ENCODE measurements at places on chromosomes 5 and 9.

- DNase-seq, result no peak
Observed at GRCh38 chr5:1331861-1332405, 13.0 kb downstream of the CLPTM1L start.

- no peak for DNase-seq
Observed at GRCh38 chr5:142439207-142439860, 114.5 kb upstream of the SPRY4 start.

- DNase-seq, result no peak
Observed at GRCh38 chr5:139228201-139228803, 30.1 kb upstream of the SIL1 start.

DNA sequence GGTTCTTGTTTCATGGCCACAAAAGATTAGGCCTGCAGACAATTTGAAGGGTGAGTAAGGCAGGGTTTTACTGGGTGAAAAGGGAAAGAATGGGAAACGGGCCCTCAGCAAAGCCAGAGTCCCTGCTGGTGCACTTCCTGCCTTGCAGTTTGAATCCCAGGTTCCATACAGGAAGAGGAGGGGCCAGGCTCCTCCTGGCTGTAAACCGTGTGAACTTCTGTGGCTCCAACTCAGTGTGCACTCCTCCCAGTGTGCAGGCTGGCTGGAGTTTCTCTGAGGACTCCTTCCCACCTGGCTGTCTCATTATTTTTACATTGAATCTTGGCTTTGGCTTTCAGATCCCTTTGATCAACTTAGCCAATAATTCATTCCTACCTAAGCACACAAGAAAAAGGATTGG, 367.1 kb upstream of the KLF4 start:
- no peak for DNase-seq

GRCh38 chr5:131250751-131251475, 12.9 kb upstream of the CDC42SE2 start:
- DNase-seq, result no peak

- DNase-seq, result no peak
Observed at GRCh38 chr9:135941288-135941995, 19.7 kb downstream of the UBAC1 start.

DNA sequence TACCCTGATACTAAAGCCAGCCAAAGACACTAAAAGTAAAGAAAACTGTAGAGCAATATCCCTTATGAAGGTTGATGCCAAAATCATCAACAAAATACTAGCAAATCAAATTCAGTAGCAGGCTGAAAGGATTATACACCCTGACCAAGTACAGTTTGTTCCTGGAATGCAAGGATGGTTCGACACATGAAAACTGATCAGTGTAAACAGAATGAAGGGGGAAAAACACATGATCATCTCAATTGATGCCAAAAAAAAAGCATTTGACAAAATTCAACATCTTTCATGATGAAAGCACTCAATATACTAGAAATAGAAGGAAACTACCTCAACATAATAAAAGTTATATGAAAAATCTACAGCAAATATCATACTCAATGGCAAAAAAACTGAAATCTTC, 43.5 kb upstream of the LRRC14B start:
- no peak for DNase-seq

GRCh38 chr5:2205185-2205585, 322.5 kb upstream of the IRX4 start:
- no peak for DNase-seq

GRCh38 chr9:21754741-21755140, 47.7 kb upstream of the MTAP start:
- no peak for DNase-seq

DNA sequence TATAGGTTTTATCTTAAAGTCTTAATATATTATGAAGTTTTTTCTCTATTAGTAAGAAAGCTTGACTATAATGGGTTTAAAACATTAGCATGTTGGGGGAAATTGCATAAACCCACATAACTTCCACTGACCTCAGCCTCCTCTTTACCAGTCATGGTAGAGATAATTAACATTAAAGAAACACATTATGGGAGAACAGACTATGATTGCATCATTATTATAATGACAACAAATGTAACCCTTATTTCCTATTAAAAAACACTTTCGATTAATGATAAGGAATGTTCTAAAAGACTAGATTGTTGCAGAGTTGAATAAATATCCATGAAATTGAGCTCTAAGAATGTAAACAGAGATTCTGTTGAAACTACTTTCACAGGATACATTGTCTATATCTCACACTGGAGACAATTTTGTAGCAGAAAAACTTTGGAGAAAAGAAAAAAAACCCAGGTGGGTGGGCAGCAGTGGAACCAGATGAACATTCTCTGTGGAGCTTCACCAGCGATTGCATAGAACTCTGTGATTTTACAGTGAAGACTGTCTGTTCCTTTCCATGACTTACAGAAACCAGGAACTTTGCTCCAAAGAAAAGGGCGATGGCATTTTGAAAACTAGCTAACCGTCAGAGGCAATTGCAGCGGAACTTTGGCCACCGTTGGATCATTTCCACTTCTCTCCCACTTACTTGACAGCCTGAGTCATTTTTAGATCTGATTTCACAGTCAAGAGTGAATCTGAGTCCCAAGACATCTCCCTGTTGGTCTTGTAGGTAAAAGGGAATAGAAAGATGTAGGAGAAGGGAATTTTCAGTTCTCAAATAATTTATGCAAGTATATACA, 21.0 kb upstream of the ERAP2 start:
- no peak for DNase-seq

DNA sequence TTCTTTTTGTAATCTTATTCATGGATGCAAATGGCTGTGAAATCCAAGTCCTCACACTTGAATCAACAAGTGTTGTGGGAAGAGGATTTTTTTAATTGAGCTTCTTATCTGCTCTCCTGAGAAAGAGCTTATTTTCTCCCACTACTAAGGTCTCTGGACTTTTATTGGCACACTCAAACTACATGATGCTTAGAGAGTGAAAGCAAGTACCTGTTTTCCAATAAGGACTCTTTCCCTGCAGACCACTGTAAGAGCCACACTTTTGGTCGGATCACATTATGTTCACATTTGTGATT, 546.4 kb upstream of the ARRDC3 start:
- no peak for DNase-seq

GRCh38 chr9:137336735-137337134, 34.7 kb upstream of the NRARP start:
- no peak for DNase-seq

DNA sequence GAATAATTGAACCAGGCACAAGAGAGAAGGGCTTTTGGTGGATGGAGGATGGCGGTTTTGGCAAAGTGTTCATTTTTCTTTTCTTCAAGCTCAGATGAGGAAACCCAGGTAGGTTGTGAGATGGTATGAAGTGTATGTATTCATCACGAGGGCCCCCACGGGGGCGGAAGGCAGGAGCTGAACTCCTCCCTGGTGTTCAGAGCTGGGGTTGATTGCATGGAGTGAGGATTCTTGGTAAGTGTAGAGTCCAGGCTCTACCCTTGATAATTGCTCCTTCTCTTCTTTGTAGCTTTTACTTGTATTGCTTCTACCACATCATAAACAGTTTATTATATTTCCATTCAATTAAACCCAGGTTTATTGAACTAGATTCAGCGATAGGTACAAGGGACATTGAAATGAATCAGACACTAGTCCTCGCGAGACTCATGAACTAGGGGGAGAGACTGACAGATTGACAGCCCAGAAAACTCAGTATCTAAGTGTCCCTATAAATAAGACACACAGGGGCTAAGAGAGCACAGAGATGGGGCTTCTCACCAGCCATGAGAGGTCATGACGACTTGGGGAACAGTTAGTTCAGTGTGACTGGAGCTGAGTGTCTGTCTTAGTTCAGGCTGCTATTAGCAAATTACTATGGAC, 116.7 kb upstream of the KLF4 start:
- no peak for DNase-seq

- no peak for DNase-seq
Observed at GRCh38 chr5:131792896-131793295, 3.9 kb downstream of the FNIP1 start.

DNA sequence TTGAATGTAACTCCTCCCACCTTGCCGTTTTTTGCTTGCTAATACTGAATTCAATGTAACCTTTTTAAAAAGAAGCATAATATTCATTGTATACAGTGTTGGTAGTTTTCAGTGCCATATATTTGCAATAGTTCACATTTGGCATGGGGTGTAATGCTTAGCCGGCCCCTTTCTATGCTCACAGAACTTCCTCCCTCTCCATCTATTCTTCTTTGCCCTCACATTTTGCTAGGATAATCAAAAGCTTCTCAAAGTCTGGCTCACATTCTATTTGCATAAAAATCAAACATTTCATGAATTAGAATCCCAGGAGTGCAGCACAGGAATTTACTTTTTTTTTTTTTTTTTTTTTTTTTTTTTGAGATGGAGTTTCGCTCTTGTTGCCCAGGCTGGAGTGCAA, 226.3 kb upstream of the MPDZ start:
- DNase-seq, result no peak

DNA sequence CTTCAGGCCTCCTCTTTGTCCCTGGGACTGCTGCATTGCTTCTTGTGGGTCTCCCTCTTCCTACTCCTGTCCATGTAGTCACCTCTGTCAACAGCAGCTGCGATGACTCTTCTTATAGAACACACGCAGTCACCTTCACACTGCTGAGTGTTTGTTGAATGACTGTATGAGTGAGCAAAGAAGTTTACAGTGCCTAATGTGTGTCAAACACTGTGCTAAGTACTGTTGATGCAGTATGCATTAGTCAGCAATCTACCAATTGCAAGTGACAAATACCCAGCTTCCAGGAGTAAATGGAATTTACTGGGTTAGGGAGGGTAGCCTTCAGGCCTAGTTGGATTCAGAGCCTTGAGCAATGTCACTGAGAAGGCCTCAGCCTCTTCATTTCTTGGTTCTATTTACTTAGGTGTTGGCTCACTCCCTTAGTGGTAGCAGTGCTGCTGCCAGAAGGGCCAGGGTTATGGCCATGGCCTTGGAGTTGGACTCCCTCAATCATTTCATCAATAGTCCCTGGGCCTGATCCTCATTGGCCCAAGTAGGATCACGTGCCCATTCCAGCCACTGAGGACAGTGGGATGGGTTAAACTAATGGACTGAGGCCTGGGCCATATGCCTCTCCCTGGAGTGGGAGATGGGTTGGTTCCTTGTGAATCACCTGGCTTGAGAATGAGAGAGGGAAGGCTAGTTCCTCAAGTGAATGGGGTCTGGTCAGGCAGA, 93.5 kb downstream of the RGS3 start:
- DNase-seq, result no peak

GRCh38 chr5:56179442-56179841, 53.7 kb downstream of the ANKRD55 start:
- no peak for DNase-seq

DNA sequence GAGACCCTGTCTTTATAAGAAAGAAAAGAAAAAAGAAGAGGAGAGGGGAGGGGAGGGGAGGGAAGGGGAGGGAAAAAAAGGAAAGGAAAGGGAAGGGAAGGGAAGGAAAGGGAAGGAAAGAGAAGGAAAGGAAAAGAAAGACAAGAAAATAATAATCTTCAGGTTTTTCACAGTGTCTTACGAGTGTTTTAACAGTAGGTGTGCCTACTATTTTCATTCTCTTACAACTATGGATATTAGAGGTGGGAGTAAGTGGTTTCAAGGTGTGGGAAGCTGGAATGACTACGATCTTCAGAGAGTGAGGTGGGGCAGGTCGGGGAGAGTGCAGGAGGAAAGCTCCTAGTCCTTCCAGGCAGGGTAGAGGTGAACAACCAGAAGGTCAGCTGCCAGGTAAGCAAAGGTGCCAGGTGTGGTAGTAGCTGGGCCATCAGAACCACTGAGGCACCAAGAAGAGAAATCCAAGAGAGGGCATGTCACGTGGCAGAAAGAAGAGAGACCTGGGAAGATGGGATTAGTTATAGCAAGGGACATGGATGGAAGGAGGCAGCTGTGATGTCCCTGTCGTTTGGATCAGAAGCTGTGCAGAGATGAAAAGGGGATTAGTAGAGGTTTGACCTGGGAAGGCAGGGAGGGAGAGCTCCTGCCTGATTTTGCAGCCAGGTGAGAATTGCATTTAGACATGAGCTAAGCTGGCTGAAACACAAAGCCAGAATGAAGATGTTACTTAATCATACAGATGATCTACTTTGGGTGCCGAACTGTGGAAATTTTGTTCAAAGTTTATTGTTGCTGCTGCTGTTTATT, 95.4 kb downstream of the OTULIN start:
- no peak for DNase-seq

DNA sequence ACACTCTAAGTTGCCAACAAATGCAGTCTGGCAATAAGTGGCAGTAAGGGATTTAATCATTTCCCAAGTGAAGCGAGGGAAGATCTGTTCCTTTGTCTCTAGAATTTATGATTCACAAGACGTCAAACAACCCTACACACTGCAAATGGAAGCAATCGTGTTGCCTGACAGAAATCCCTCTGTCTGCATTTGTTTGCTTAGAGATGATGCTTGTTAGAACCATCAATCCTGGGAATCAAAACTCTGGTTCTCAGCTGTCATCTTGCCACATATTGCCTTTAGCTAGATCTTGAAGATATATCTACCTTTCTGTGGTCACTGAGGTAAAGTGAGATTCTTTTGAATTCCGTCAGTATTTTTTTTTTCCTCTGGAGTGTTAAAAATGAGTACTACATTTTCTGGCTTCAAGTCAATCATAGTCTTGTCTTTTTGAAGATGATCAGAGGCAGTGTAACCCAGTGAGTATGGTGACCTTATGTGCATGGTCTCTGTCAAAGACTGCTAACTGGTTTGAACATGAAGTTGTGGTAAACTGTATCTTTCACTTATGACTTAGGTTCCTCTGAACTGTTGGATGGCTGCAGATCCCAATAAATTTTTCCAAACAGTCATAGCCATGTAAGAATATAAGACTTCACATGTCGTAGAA, 106.4 kb upstream of the STARD4 start:
- DNase-seq, result no peak

DNA sequence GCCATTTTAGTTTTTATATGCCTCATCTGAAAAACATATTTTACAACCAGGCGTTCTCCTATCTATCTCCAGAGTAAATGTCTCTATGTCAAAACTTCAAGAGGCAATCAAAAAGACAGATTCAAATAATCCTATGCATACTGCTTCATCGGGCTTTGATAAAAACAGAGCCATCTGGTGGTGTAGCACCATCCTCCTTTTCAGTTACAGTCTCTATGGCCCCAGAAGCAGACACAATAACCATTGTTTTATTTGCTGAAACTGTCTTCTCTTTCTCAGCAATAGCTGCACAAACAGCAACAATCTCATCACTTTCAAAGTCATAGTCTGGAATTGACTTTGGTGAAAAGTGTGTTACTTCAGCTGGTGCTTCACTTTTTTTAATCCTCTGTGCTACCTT, 36.3 kb downstream of the PTGER4 start:
- no peak for DNase-seq
